ENCODE measurements at places on chromosomes 16 and 17.

GRCh38 chr17:13410874-13411273 is 190.9 kb downstream of the HS3ST3A1 start:
- DNase-seq, result no peak

DNA sequence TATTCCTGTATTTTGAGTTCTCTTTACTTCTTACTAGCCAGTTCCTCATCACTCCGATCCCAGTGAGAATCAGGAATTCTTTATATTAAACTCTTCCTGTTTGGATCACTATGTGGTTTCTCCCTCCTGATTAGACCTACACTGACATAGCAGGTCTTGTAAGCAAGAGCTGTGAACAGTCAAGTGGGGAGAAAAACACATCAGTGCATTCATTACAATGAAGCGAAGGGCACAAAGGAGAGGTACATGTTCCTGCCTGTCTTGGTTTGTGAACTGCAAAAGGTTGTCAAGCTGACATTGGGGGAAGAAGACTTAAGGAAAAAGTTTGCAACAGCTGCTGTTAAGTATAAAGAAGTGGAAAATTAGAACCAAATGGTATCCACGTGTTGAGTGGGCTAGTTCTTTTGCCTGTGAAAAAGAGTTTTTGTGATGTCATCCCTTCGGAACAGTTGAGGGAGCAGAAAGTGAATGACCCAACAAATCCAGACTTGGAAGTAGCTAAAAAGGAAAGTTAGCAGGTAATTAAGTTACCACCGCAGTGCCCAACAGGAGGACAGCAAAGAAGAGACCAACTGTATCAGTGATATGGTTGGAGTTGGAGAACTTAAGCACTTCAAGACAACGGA is 23.0 kb upstream of the TRIM25 start:
- no peak for DNase-seq

DNA sequence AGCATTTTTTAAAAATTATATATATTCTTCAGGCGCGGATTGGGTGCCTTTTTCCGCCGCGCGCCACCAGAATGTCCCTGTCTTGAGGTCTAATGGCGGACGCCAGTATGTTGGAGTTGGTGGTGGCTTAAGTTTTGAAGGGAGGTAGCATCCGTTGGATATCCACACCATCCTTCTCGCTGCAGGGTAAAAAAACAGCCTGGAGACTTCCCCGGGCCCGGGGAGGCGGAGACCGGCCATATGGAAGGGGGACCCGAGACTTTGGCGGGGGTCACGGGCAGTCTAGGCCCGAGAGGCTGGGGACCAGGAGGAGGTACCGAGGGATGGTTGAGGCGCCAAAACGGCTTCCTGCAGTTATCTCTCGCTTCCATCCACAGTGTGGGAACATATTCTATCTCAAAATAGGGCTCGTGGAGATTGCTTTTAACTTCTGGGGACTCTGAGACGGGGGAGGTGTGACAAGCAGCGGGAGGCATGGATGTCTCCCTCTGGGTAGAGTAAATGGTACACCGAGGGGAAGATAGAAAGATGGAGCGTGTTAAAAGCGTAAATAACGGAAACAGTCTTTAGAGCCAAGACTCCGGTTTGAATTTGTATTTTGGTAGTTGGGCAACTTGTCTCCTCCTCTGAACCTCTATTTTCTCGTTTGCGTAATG is at the start of gene SF3B3:
SF3B3 (plus strand) TSS at position 74 of the 656 bp plus-strand sequence. CDS start 2,841 bp downstream, outside the sequence.
- no peak for DNase-seq

GRCh38 chr16:65618333-65618732 is 496.5 kb upstream of the CDH11 start:
- DNase-seq, result no peak

- DNase-seq, result no peak
Observed at GRCh38 chr17:80107231-80108021, 6.0 kb downstream of the GAA start.

- DNase-seq, result peak; percentile 32
Observed at GRCh38 chr16:50781518-50781917, 39.6 kb downstream of the CYLD start.

DNA sequence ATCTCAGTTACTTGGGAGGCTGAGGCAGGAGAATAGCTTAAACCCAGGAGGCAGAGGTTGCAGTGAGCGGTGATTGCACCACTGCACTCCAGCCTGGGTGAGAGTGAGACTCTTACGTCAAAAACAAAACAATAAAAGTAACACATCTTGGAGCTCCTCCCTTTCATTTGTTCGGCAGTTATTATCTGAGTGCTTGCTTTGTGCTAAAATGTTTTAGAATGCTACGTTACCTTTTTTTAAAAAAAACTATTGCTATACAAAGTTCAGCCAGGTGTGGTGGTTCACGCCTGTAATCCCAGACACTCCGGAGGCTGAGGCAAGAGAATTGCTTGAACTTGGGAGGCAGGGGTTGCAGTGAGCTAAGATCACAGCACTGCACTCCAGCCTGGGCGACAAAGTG is 15.8 kb downstream of the IST1 start:
- no peak for DNase-seq

GRCh38 chr16:53080345-53081031 is 25.7 kb downstream of the CHD9 start:
- DNase-seq, result no peak

- DNase-seq, result no peak
Observed at GRCh38 chr17:33481652-33482051, 188.6 kb upstream of the ASIC2 start.

GRCh38 chr17:80791758-80792284 is 199.8 kb upstream of the CHMP6 start:
- peak; percentile 66 for DNase-seq

Data from CD4-positive, alpha-beta T cell treated with Interleukin-4 for 4 hours (primary cell).